NCI-H345 (cell line): ENCODE measurements at places on chromosomes 3 and 15.

DNA sequence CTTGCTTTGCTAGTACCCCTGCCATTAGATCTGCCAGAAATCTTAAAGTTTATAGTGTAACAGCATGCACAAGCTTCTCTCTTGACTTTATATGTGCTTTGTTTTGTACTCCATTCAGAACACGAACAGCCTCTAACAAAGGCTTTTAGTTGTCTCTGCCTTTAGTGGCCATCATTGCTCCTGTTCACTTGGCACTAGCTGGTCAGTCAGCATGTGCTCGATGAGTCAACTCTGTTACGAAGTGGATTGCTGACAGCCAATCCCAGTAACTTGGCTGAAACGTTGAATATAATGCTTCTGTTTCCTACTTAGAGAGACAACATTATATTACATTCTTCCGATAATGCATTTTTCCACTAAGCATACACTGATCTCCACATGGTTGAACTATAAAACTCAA, 349.2 kb downstream of the NAALADL2 start:
- peak; percentile 28 for DNase-seq

- DNase-seq: peak; percentile 12
Measured at GRCh38 chr3:140416666-140417065, 261.2 kb upstream of the TRIM42 start.

GRCh38 chr3:10305331-10305902, 12.7 kb upstream of the GHRL start:
- no peak for DNase-seq

DNA sequence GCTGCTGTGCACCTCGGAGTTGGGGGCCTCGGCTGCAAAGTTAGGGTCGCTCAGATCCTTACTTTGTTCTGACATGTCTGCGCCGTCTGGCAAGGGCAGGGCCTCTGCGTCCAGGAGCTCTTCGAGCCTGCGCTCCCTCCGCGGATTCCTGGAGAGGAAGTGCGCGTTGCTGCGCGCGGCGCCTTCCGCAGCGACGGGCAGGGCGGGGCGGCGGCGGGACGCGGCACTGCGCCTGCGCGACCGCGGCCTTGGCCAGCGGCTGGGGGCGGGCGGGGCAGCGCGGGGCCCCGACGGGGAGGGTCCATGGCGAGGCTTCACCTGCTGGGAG, at the start of gene NDN:
TSS of gene NDN (minus strand) at position 163 of the 328 bp plus-strand sequence. CDS start at position 75, 88 bp downstream.
- no peak for DNase-seq

GRCh38 chr15:53448232-53449015, 311.0 kb downstream of the WDR72 start:
- DNase-seq: no peak

DNA sequence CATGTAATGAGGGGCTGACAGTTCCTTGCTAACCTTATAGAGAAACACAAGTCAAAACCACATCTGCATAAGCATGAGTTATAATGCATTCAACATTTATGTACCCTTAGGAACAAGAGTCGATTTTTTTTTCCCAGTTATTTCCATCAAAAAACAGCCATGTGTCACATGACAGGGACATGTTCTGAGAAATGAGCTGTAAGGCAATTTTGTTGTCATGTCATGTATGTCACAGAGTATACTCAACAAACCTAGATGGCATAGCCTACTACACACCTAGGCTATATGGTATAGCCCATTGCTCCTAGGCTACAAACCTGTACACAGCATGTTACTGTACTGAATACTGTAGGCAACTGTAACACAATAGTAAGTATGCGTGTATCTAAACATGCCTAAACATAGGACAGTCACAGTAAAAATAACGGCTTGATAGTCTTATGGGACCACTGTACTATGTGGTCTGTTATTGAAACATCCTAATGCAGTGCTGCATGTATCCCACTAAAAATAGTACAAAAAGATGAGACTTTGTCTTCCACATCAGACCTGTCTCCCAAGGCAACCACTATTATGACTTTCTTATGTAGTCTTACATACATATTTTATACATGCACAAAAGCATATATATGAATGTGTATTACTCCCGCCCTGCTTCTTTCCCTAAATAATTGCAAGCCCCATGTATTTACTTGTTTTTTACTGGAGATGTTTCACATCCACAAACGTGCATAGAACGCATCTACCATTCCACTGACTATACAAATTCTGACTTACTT, 34.9 kb downstream of the LINS1 start:
- DNase-seq: no peak

- no peak for DNase-seq
Measured at GRCh38 chr15:68151277-68151676, 53.9 kb downstream of the CALML4 start.

DNA sequence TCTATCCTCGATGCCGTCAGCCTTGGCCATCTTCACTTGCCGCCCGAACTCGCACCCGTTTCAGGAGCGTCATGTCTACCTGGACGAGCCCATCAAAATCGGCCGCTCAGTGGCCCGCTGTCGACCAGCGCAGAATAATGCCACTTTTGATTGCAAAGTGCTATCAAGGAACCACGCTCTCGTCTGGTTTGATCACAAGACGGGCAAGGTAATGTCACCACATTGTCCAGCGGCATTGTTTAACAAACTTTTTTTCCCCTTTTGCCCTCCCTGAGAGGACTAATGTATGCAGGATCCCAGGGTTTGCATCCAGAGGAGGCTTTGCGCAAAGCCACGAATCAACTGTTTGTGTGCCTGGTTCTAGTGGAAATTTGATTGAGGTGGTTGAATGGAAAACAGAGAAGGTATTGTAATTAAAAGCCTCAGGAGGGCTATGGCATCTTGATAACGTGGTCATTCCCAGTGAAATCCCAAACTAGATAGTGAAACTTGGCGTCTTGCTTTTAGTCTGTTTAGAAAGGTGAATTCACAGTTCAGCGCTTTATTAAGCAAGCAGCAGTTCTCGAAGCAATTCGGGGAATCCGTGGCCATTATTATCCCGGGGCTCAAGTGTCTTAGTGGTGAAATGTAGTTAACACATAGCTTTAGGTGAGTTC, 1.7 kb downstream of the SLMAP start:
- DNase-seq: no peak

DNA sequence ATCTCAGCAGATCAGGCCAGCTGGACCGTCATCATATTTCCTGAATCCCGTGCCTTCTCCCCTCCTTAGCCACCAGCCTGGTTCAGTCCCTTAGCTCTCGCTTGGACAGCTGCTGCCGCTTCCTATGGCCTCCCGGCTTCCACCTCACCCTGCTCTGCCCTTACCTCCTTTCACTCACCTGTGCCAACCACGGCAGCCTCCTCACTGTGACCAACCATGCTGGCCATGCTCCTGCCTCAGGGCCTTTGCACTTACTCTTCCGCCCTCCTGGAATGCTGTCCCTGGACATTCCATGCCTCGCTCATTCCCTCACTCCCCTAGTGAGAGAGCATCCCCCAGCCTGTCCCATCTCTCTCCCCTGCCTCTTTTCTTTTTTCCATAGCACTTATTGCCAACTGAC, 19.2 kb downstream of the GRIP2 start:
- DNase-seq: no peak

DNA sequence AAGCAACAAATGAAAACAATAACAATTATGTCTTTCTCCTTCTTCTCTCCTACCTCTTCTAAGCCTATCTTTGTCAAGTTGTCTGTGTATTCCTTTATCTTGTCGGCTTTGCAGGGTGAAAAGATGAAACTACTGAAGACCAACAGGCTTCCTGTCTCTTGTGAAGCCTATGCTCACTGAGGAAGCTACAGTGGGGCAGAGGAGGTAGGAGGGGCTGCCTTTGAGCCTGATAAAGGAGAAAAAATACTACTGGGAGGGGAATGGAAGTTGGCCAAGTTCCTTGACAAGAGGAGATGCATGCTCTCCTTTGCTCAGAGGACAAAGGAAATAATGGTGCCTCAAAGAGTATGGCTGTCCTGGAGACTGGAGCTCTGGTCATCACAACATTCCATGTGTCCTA, 92.0 kb downstream of the IGSF11 start:
- DNase-seq: no peak

GRCh38 chr15:34808016-34808415, 12.7 kb upstream of the ACTC1 start:
- no peak for DNase-seq

DNA sequence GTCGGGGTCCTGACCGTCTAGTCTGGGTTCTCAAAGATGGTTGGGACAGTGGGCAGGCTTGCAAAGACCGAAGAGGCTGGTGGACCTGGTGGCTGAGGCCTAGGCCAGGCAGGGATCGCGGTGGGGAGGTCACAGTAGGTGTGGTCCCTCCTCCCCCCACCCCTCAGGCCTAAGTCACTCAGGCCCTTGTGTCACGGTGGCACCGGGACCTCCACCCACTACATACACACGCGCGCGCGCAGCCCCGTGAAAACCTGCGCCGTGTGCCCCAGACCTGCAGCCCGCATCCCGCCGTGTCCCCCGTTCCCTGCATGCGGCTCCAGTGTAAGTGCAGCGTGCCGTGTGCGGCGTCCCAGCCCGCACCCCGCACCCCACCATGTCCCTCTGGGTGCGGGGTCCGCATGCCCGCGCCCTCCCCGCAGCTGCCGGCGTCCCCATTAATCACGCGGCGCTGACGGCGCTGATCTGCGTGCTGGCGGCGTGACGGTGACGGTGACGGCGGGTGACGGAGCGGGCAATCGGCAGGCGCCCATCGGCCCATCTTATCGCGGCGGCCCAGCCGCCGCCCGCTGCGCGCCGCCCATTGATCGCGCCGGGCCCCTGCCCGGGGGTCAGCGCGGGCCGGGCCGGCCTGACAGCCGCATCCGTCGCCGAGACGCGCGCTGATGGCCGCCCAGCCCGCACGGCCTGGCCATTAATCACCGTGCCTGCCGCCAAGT, 24.4 kb downstream of the SEC61A1 start:
- DNase-seq: peak; percentile 5

DNA sequence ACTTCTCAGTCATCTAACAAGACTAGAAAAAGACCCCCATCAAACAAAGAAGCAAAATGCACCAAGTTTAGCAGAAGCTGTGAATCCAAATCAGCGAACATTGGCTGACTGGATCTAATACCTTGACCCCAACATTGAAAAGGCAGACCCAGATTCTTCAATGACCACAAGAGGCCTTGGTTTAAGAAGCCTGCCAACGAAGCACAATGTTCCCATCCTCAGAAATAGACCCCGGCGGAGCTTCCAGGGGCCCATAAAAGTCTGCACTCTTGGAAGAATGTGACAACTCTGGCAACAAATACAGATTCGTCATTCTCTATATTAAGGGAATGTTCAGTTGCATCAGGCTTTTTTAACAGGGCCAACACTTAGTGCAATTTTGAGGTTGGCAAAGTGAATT, 112.8 kb upstream of the BCL6 start:
- DNase-seq: no peak

- DNase-seq: no peak
Measured at GRCh38 chr15:69341356-69341755, 42.6 kb downstream of the PAQR5 start.

DNA sequence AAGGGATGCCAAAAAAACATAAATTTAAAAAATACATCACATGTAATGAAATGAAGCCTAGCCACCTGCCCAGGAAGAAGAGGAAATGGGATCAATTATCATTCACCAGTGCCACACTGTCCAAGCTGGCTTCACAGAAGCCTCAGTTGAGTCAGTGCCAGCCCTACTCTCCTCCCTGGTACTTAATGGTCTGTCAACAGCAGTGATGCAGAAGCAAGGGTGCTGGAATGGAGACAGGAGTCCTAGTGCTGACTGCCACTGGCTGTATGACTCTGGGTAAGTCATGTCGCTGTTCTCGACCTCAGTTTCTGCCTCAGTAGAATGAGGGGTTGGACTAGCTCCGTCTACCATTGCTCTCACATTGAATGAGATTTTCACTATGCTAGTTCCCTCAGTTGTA, 78.5 kb upstream of the LARS2 start:
- peak; percentile 27 for DNase-seq

GRCh38 chr15:40859206-40859851, 14.7 kb downstream of the RHOV start:
- DNase-seq: peak; percentile 58

DNA sequence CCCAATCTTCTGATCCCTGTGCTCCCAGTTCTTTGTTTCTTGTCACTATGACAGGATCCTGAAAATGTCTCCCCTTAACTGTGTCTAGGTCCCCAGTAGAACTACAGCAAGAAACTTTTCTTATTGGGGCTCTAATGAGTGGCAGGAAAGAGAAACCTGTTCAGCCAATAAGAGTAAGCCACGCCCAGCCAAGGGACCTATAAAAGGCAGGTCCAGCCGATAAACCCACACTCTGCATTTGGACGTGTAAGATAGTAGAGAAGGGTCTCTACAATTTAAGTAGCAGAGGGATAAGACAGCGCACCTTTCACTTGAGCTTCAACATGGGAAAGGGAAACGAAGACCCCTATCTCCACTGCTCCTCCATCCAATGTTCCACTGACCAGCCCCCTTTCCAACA, 149.9 kb downstream of the LMLN start:
- DNase-seq: no peak

GRCh38 chr3:130904491-130904890, 10.6 kb downstream of the ATP2C1 start:
- DNase-seq: no peak

DNA sequence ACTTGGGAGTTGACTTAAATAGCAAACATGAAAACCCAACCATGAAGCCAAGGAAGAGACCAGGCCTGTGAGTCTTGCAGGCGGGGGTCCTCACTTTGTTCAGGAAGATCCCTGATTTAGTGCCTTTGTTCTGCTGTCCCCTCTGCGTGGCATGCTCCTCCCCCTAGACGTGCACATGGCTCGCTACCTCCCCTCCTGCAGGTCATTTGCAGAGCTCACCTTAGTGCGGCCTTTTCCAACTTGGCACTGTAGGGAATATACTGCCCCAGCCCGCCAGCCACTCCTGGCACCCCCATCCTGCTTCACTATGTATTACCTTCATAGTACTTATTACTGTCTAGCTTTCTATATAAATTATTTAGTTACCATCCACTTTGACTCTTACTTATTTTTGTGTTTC, 18.3 kb downstream of the GXYLT2 start:
- no peak for DNase-seq

DNA sequence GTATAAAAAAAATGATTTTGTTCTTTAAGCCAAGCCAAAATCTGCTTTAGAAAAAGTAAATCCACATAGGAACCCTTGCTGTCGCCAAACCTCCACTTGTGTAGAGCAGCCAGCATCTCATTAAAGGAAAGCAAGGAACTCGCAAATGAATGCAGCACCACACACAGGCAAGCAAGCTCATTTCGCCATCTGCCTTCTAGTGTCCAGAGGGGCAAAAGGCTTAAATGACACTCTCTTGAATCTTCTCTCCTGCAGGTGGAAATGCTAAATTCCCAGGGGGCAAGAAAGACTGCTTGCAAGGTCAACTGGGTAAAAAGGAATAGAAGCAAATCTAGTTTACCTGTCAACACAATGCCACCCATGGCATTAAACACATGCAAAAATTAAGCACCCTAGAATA, 2.4 kb downstream of the MB21D2 start:
- peak; percentile 68 for DNase-seq

GRCh38 chr3:151837057-151837456, 23.1 kb downstream of the AADAC start:
- no peak for DNase-seq
